Stimulated activated CD4-positive, alpha-beta T cell treated with anti-CD3 and anti-CD28 coated beads, TNF-alpha, amount 100 ng/mL, for 1 hour (primary cell): ENCODE measurements at places on chromosomes 5 and 9.

GRCh38 chr9:26193237-26193636 is 515.0 kb upstream of the TUSC1 start:
- no peak for DNase-seq

GRCh38 chr5:21681911-21682310 is 1171.2 kb downstream of the CDH12 start:
- no peak for DNase-seq

GRCh38 chr5:109588281-109589035 is 101.3 kb upstream of the MAN2A1 start:
- no peak for DNase-seq

DNA sequence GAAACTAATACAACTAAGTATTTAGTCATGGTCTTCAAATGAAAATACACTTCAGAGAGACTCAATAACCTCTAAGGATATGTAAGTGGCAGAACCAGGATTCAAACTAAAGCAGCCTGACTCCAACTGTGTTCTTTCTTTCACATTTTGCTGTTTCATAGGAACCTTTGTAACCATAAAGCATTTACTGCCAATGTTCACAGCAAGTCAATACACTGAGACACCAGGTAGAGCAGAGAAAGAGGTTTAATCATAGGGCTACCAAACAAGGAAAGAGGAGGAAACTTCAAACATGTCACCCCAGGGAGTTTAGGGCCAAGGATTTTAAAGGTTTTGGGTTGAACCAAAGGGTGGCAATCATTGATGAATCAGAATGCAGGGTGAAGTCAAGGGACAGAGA is 263.1 kb upstream of the PTGER4 start:
- DNase-seq: no peak

GRCh38 chr9:14846871-14847311 is 63.3 kb downstream of the FREM1 start:
- no peak for DNase-seq

DNA sequence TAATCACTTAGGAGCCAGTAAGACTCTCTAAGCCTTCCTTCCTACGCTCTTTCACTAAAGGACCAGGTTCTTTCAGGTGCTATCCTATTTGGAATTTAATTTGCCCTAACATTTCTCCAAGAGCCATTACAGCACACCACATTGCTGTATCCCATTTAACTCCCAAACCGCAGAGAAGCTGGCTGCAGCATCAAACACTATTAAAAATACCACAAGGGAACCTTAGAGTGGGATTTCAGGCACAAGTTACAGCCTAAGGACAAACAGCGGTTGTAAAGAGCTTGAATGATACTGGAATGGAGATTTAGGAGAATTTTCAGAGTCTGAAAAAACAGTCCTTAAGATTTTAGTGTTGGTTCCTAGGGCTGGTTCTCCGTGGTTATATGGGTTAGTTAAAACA is 566.4 kb downstream of the RAB3C start:
- DNase-seq: no peak

DNA sequence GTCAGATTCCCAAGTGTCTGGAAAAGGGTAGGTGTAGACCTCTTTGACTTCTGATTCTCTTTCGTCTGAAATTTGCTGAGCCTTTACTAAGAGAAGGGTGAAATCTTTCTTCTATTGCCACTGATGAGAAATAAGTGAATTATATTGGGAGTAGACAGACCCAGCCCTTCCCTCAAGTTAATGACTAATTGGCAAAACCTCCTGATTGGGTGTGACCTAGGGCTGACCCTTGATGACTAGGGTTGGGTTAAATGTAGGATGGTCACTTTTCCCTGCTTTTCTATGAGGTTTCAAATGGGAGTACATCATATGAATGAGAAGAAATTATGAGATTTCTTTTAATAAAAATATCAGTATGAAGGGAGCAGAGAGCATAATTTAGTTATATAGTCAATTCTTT is 73.4 kb upstream of the C5orf46 start:
- no peak for DNase-seq

DNA sequence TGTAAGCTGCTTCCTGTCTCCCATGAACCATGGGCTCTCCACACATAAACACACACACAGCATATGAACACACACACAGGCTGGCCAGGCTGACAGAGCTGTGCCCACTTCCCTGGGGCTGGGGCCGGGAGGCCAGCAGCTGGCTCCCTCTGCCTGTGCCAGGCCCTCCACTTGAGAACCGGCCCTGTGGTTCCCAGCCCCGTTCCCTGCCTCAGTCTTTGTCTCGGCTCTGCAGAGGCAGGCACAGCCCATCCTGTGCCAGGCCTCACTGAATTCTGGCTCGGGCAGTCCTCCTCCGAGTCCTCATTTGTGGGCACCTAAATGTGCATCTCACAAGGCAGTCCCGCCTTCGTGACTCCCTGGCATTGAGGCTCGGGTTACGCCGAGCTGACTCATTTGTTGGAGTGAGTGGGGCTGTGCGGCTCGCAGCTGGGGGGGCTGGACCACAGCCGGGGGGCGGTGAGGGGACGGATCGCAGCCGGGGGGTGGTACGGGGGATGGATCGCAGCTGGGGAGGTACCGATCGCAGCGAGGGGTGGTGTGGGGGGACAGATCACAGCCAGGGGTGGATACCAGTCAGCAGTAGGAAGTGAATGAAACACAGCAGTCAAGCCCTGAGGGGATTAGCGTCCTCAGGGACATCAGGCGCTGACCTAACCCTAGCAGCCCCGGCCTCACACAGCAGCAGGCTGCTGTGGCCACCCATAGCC is 72.3 kb downstream of the PSMB7 start:
- DNase-seq: no peak

- DNase-seq: no peak
These were observed 26.9 kb upstream of the RAPGEF6 start for GRCh38 chr5:131661933-131662332.

- no peak for DNase-seq
These were observed 4.1 kb upstream of the IARS1 start for GRCh38 chr9:92297611-92298010.

DNA sequence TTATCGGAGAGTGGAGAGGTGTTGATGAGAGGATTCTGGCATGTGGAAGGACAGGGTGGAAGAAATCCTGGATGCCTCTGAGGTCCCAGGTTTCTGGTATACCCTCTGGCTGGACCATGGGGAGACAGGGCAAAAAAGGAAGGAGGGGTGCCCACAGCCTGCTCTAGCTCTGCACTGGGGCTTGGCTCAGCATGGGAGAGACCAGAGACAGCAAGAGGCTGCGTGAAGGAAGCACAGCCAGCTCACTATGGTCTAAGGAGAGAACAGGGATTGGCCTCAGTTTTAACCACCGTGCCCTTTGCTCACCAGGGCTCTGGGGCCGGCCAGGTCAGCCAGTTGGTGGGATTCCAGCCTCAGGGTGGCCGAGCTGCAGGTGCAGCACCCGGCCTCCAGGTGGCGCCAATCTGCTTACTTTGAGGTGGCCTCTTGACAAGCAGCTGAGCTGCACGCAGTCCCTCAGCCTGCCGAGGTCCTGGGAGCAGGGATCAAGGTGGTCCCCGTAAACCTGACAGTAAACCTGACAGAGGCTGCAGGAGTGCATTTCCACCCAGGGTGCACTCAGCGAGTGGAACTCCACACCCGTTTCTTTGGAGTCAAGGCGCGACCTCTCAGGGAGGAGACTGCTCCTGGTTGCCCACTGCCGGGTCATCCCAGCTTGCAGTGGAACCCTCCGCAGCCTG is 25.0 kb upstream of the SPTLC1 start:
- no peak for DNase-seq

DNA sequence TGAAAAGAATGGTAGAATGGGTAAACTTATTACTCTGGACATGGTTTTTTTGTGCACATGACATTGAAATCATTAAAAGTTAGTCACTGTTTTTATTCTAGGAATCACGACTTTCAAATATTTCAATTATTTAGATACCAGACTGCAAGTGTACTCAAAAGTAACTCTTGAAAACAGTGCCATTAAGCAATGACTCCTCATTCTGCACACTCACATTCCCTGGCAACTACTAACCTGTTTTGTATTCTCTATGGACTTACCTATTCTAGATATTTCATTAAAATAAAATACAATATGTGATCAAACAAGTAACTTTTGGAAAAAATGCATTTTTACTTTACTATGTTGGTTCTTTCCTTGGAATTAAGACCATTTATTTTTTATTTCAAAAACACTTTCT is 607.0 kb downstream of the PDE4D start:
- no peak for DNase-seq

DNA sequence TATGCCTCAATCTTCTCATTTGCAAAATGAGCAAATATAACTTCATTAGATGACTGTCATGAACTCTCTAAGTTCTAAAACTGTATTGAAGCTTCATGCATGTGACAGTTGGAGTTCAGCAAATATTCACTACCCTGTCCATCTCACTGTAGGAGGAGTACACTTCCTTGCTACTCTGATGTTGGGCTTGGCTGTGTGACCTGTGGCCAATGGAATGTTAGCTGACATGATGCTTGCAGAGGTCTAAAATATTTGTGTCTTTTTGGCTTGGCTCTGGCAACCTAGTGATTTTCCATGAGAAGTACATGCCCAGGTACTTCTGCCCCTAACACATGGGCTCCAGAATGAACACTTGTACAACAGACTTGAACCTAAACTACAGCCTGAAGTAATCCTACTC is 203.1 kb upstream of the ANKH start:
- DNase-seq: no peak
